CD4-positive, alpha-beta T cell treated with Interleukin-17A for 1 hour (primary cell): ENCODE measurements at places on chromosomes 16 and 17.

DNA sequence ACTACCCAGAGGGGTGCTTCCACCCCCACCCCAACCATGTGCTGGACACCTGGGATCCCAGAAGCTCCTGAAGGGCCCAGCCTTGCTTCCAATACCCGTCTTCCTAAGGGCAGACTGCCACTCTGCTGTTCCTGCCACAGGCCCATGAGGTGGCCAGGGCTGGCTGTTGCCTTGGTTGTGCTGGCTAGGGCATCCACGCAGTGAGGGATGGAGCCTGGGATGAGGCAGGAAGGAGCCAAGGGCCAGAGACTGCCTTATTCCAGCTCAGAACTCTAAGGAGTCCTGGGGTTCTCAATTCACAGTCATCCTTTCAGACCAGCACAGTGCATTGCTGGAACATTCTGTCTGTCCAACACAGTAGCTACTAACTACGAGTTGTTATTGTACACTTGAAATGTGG, 37.8 kb downstream of the BCO1 start:
- DNase-seq, result no peak

GRCh38 chr17:82055023-82055964, 3.6 kb downstream of the GPS1 start:
- no peak for DNase-seq

DNA sequence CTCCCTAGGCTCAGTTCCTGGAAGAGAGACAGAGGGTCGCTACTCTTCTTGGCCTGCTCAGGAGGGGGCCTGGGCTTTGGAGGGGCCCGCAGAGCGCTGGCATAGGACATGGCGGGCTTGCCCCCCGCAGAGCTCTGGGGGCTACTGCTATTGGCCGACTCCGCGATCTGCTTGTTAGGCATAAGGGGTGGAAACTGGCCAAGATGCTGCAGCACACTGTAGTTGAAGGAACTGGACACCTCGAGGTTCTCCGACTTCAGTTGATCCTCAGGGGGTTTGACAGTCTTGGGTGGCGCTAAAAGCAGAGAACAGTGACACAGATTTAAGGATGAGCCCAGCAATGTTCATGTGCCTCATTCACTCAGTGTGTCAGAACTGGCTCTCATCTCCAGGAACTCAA, 33.9 kb downstream of the CACNG1 start:
- no peak for DNase-seq

DNA sequence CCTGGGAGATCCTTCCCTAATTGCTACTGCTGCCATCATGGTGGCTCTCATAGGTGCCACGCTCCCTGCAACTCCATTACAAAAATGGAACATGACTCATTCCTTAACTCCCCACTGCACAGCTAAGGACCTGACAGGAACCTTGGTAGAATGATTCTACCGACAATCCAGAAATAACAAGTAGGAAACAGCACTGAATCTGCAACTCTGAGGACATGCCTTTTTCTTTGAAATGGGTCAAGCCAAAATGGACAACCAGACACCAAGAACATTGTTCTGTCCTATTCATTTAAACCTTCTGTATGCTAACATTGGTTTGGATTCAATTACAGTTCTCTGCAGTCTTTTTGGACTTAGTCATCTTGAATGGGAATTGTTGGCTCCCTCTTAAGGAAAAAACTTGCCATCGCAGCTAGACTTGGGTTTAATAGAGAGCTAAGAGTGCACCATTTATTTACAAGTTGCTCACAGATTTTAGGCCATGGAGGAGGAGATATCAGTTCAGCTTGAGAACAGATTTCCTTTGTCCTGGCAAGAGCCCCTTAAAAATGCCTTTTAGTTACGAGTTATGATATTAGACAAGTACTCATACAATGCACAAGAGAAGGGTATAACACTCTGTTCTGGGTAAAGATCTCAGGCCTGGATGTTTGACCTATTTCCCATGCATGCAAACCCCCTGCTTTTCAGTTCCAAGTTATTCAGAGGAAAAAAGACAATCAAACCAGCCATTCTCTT, 20.9 kb upstream of the NSRP1 start:
- peak; percentile 26 for DNase-seq

DNA sequence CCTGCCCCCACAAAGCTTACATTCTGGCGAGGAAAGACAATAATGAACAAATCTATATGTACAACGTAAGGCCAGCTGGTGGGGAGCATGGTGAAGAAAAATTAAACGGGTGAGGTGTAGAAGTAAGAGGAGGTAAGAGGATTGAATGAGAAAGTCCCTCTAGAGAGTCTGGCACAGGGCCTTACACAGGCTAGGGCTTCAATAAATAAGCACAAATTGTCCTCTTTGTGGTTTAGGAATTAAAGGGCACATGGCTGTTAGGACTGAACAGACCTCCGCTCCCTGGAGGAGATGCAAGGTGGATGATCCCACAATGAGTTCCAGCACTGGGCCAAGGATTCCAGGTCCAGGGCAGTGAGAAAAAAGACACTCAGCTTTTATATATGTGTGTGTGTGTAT, 43.1 kb upstream of the HAPSTR1 start:
- DNase-seq, result no peak

DNA sequence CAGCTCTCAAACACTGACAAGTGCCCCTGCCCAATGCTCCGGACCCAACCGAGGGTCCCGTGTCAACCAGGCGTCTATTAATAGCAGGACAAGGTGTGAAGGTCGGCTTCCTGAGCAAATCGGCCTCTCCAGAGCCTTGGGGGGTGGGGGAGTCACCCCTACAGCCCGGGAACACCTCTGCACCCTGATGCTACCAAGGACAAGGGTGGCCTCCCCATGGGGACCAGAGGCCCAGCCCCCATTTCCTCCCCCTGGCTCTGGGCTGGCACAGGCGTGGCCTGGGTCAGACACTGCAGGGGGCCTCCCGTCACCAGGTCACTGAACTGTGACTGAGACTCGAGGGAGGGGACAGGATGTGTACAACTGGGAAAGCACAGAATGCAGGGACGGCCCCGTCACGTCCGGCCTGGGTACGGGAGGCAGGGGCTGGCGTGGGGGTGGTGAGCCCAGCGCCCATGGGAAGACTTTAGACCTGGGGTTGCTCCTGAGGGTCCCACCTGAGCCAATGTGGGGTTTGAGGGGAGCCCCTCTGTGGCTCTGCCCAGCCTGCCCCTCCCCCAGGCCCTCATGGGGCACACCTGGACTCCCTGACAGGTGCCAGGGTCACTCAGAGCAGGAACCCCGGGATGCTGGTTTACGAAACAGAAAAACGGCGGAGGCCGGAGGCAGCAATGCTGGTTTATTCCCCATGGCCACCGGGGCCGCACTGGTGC, 579 bp upstream of the CYBA start:
- DNase-seq, result peak; percentile 90

DNA sequence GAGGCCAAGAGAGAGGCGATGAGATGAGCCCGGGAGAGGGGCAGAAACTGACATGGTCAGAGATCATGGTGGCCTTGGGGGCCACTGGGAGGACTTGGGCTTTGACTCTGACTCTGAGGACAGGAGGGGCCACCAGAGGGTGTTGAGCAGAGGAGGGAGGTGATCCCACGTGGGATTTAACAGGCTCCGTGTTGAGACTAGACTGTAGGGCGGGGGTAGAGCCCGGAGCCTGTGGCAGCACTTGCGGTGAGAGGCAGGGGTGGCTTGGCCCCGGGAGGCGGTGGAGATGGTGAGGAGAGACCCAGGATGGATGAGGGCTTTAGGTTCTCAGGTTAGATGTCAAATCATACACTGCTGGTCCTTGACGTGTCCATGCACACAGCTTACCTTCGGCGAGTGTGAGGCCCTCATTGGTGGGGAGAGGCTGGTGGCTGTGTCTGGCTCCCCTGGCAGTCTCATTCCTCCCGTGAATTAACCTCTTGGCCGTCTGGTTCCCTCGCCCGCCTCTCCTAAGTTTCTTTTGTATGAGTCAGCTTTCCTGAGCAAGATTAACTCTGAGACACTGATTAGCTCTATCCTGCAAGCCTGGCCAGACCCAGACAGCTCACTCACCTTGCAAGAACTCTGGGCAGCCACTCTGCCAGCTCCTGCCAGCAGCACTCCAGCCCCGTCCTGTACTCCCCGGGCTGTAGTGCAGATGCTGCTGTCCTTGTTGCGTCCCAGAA, 39.7 kb downstream of the VPS35L start:
- DNase-seq, result no peak

DNA sequence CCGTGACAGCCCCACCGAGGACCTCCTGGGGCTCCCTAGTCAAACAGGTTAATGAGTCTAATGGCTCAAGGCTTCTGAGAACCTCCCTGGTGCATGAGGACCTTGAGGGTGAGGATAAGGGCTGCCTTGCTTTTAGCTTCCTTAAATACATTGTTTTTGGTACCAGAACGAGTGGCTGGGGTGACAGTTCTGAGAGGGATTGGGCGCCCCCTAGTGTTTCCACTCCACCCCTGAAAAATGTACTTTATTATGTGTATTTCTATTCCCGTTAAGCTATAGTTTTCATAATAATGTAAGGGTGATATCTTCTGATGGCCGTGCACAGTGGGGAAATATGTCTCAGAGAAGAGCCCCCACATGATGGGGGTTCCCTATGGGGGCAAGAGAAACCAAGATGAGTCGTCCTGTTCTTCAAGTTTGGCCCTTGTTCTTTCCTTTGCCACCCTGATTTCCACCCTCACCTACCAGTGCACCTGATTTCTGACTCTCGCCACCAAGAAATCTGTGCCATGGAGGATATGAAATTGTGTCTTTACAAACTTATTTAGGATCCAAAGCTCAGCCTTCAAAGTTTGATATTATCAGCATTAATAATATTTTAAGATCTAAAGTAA, 14.5 kb upstream of the VWA3A start:
- peak; percentile 76 for DNase-seq

DNA sequence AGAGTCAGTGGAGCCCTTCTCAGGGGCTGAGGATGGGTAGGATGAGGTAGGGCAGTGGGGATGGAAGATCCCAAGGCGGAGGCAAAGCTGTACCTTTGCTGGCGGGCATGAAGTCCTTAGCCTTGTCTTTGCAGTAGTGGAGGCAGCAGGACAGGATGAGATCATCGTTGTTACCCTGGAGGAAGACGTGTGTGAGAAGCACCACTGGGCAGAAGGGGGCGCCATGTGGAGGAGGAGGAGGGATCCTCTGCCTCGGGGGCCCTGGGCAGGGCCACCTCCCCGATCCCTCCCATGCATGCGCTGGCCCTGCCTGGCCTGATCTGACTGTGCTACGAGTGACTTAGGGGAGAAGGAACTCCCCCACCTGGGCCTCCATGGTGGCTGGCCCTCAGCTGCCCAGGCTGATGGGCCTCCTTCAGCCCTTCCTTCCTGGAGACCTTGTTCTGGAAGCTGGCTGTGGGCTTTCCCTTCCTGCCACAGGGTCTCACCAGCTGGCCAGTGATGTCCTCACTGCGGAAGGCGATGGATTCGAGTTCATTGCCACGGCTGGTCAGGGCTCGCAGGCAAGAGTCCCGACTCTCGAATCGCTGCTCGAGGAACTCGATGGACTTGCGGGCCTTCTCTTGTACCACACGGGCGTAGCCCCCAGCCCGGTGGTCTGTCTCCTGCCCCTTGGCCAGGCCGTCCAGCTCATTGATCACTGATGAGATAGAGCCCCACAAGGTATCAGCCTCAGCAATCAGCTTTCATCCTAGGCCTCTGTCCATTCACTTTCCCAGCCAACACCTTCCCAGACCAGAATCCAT, 10.3 kb downstream of the HIC1 start:
- peak; percentile 51 for DNase-seq

GRCh38 chr17:72343911-72344310, 223.1 kb downstream of the SOX9 start:
- no peak for DNase-seq

- DNase-seq, result no peak
Measured at GRCh38 chr17:12631076-12631475, 34.6 kb upstream of the MYOCD start.

DNA sequence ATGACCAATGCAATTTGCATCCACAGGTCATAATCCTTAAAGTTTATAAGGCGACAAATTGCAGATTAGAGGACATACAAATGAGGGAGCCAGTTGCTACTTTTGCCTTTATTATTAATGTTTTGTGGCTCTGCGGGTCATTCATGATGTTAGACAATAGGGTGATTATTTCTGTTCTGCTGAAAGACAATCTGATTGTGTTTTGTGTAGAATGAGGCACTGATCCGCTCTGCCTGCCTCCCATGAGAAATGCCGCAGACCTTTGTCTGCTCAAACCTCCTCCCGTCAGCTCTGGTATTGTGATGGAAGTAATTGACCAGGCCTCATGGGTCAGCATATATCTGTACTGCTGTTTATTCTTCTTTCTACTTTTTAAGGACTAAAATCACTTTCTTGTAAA, 224.9 kb downstream of the PRKCA start:
- DNase-seq, result no peak

GRCh38 chr17:29237476-29238132, 9.1 kb upstream of the CRYBA1 start:
- no peak for DNase-seq

DNA sequence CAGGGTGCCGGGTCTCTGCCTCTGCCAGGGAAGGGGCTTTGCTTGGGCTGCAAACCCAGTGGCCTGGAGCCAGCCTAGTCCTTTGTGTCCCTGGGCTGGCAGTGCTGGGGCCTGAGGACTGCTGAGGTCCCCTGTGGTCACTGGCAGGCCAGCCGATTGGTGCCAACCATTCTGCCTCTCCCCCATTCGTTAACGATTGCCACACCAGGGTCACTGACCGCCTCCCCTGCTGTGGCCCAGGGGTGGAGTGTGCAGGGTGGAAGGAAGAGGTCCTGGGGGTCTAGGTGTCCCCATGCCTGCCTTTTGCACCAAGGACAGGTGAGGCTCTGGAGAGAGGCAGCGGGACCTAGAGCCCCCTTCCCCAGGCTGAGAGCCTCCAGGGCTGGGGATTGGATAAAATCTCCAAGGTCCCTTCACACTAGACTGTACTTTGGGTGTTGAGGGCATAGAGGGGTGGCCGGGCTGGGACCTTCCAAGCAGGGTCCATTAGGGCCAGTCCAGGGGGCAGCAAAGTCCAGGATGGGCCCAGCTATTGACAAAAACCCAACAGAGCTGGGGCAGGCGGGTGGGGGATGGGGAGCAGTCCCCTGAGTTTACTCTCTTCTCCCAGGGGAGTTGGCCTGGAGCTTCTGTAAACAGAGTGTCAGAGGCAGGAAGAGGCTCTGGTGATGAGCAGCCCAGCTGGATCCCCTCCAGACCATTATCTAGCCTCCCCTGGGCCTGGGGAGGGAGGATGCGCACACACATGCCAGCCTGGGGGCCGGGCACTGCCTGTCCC, 1.1 kb downstream of the VASN start:
- DNase-seq, result no peak
